ENCODE measurements at places on chromosomes 5 and 9. TPM values are rescaled to one million over a fixed set of nuclear protein-coding genes. Genes with fewer than 3 reads are reported as not detected.

- DNase-seq: no peak
Observed at GRCh38 chr5:179866241-179867078, 7.8 kb upstream of the MRNIP start.

DNA sequence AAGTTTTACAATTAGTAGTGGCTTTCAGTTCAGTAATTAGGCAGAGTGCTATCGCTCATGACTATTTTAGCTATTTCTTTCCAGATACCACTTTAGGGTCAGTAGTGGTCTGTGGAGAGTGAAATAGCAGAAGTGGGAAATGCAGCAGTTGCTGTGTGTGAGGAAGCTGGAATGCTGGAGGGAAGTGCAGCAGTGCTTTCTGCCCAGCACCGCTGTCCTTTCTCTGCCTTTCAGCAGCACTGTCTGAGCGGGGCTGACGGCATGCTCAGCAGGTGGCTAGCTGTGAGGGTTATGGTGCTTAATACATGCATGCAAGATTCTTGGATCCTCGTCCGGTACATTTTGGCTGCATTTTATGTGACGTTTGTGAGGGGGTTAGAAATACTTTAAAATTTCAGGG lies 213.9 kb downstream of the PBX3 start:
- no peak for DNase-seq

GRCh38 chr9:70120834-70121510 lies 77.3 kb downstream of the MAMDC2 start:
- no peak for DNase-seq

GRCh38 chr9:92669527-92669889 lies 423 bp downstream of the IPPK start:
- DNase-seq: peak; percentile 6

- no peak for DNase-seq
Observed at GRCh38 chr5:139856714-139857113, 61.1 kb downstream of the PSD2 start.

GRCh38 chr9:133463234-133463863 lies 3.6 kb downstream of the CACFD1 start:
- no peak for DNase-seq

DNA sequence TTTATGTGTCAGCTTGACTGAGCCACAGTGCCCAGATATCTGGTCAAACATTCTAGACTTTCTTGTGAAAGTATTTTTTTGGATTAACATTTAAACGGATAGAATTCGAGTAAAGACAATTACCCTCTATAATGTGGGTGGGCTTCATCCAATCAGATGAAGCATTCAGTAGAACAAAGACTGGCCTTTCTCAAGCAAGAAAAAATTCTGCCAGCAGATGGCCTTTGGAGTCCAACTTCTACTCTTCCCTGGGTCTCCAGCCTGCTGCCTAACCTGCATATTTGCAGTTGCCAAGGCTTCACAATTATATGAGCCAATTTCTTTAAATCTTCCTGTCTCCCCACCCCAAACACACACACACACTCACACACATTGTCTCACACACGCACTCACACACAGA lies 86.4 kb downstream of the MED10 start:
- no peak for DNase-seq

DNA sequence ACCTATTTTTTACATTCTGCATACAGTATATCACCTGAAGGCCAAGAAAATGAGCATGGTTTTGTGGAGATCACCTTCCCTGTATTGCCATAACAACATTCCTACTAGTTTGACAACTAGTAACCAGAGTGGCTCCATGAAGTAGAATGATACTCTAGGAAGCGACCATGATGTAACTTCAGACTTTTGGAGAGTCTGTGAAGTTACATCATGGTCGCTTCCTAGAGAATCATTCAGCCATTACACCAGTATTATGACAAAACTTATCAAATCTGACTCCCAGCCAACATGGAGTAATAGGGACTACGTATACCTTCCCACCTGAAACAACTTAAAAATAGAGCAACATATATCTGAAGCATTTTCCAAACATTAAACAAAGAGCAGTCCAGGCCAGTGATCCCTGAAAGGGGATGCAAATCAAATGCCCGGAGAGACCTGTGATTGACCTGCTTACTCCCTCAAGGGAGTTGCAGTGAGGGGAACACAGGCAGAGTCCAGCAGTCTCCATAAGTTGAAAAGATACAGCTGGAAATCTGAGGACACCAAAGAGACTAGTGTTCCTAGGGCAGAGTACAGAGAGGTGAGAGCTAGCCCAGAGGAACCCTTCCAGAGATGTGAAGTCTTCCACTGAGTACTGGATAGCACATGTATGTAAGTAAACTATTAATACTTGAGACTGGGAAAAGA lies 7.8 kb downstream of the ECM2 start:
- DNase-seq: no peak

GRCh38 chr5:93201061-93201460 lies 380.0 kb downstream of the NR2F1-AS1 start:
- no peak for DNase-seq

- DNase-seq: no peak
Observed at GRCh38 chr9:124693403-124693802, 77.7 kb downstream of the NR6A1 start.

- DNase-seq: peak; percentile 42
Observed at GRCh38 chr9:14881006-14881405, 29.2 kb downstream of the FREM1 start.

DNA sequence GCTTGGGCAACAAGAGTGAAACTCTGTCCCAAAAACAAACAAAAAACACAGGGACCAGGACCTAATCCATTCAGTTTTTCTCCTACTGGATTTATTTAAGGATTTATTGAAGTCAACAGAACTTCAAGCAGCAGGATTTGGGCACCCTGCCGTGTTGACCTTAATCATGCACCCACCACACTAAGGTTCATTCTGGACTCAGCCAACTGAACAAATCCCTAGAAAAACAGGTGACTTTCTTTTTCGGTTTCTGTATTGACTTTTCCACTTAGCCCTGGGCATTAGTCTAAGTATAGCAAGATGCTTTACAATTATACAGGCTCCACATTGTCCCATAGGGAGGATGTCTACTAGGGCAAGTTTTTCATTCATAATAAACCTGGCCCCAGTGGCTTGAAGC lies 30.0 kb downstream of the ZNF131 start:
- no peak for DNase-seq

GRCh38 chr5:159034083-159034824 lies 65.5 kb downstream of the EBF1 start:
- no peak for DNase-seq

- no peak for DNase-seq
Observed at GRCh38 chr5:96447949-96448348, 14.9 kb upstream of the PCSK1 start.

GRCh38 chr5:60649288-60649917 lies 50.6 kb downstream of the DEPDC1B start:
- no peak for DNase-seq

- DNase-seq: no peak
Observed at GRCh38 chr5:17663182-17663581, 28.9 kb downstream of the TAF11L14 start.

- no peak for DNase-seq
Observed at GRCh38 chr5:1180841-1181271, 20.5 kb upstream of the SLC6A19 start.

DNA sequence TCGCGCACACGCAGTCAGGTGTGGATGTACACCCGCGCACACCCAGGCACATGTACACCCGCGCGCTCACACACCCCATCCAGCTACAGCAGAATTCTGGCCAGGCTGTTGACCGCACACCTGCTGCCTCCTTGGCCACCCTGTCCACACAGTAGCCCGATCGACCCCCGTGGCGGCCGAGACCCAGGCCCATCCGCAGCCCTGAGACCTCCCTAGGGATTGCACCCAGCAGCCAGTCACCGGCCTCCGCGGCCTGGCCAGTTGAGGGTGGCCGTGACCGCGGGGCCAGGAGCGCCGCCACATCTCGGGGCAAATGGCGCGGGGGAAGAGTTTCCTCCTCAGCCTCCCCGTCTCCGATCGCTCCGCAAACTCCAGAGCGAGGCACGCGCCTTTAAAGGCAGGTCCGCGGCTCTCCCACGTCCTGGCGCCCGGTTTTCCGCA lies 774 bp upstream of the ADAMTS16 start:
- no peak for DNase-seq

GRCh38 chr9:122080986-122081385 lies 12.1 kb downstream of the TTLL11 start:
- DNase-seq: peak; percentile 39

GRCh38 chr5:163489055-163489744 lies 16.2 kb upstream of the MAT2B start:
- DNase-seq: no peak

DNA sequence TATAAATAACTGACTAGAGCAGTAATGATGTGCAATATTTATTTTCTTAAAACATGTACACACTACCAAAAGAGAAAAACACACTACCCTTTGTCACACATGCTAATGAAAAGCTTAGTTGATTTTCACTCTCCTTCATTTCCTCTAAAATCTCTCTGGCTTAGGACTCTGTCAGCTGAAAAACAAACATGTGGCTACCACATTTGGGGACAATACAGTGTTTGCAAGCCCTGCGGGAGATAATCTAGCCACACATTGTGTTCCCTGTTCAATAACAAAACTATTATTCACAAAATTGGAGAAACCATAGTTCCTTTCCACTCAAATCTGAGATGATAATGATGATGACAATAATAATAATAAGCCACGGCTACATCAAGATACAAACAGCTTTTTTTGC lies 3.5 kb upstream of the LOX start:
- no peak for DNase-seq

DNA sequence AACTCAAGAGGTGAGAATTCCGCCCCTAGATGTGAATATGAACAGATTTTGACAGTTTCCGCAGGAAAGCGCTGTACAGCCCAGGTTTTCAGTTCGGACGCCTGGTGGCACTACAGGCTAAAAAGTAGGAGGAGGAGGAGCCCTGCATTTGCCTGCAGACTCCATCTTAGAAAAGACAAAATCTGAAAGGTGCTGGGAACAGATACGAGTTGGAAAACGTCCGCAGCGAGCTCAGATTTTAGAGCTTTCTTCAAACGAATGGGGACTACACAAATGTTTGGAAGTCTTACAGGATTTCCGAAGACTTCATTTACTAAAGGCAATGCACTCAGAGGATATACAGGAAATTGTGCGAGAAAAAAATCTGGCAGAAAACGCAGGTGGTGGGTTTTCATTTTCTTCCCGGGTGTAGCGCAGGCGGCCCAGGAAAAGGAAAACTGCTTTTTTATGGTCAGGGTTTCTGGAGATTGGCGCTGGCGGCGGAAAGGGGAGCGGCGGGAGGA lies 9.9 kb upstream of the PCDHB2 start:
- no peak for DNase-seq

DNA sequence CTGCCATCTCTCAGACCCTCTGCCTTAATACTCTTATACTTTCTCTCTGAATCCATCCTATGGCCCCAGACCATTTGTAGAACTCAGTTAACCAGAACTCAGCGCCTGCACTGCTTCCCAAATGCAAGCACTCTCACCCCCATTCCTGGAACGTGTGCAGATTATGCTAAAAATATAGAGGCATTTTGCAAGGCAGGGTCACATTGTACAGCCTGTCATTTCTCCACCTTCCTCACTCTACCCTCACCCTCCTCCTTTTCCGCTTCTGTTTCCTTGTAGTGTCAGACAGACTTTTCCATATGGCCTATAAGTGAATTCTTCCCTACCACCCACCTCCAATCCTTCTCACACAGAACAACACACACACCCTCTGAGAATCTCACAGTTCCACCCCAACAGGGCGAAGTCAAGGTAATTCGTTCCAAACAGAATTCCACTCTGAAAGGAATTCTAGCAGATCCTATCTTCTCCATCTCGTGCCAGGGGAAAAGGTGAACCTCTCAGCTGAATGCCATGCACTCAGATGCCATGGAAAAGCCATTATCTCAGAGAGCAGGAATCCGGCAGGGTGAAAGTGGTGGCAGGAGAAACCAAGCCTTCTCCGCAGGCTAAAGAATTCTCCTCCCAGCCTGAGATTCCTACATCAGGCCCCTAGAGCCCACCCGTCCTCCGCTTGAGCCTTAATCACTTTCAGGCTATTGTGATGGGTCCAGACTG lies 25.3 kb downstream of the GGTA1 start:
- DNase-seq: no peak

DNA sequence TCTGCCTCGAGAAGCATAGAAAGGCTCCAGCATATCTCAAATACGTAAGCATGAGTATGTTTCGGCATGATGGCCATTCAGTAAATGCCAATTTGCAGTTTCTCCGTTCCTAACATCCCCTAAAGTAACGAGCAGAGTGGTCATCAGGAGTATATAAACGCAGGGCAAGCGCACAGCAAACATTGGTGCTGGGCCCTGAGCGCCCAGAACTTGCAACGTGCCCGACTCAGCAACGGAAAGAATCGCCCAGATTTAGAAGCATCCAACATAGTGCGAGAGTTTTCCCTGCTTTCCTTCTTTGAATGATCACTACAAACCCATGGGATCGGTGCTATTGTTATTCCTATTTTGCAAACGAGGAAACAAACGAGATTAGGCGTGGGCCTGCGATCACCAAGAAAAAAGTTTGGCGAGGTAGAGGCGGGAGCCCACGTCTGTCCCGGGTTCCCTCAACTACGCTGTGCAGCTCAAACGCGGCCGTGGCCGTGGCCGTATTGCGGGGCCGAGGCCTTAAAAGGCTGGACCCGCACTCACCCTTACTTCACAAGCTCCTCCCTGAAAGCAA lies 505 bp downstream of the RPS14 start:
- no peak for DNase-seq

- DNase-seq: no peak
Observed at GRCh38 chr9:85290019-85290418, 451.7 kb downstream of the AGTPBP1 start.

DNA sequence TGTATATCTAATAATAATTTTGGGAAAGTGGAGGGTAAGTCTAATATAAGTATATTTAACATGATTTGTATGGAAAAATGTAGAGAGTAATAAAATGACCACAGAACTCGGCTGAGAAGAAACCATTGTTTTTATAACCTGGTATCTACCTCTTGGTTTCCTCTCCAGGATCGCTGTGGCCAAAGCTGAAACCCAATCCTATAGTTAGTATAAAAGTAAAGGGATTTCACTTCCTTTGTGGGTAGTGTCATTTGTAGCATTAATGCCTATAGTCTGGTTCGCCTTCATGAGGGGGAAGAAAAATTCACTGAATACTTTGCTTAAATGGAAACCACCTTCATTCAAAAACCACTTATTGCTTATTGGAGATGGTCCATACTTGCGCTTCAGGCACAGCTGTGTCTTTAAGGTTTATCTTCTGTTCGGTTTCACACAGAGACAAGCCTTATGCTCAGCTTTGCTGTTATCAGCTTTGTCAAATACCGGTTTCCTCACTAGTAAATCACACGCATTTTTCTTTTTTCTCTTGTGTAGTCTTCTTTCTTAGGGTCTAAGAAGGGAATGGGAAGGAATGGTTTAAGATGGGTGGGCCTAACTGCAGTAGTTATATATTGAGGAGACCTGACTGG lies 12.1 kb downstream of the PIK3R1 start:
- no peak for DNase-seq

GRCh38 chr9:77435277-77435676 lies 212.8 kb downstream of the GNA14 start:
- DNase-seq: no peak

- DNase-seq: no peak
Observed at GRCh38 chr9:114037961-114038723, 40.0 kb downstream of the AMBP start.

Gene RPL7A
- polyA plus RNA-seq: 3,235 TPM

Gene PRR16
- polyA plus RNA-seq: 13.9 TPM

Gene KLHL9
- 33.0 TPM for polyA plus RNA-seq

Gene BRINP1
- 0.22 TPM for polyA plus RNA-seq

Gene LPCAT1
- 118 TPM for polyA plus RNA-seq

Gene IL6ST
- polyA plus RNA-seq: 186 TPM

Gene ATG10
- polyA plus RNA-seq: 10.8 TPM
